ENCODE measurements at places on chromosomes 7 and 10. TPM values are rescaled to one million over a fixed set of nuclear protein-coding genes. Genes with fewer than 3 reads are reported as not detected.

- no peak for DNase-seq
These were observed 41.6 kb upstream of the MET start for GRCh38 chr7:116630357-116630756.

SEMA3D gene
- total RNA-seq = 1.6 TPM

GRCh38 chr7:154794147-154794780 is 208.7 kb downstream of the PAXIP1 start:
- DNase-seq = no peak

DNA sequence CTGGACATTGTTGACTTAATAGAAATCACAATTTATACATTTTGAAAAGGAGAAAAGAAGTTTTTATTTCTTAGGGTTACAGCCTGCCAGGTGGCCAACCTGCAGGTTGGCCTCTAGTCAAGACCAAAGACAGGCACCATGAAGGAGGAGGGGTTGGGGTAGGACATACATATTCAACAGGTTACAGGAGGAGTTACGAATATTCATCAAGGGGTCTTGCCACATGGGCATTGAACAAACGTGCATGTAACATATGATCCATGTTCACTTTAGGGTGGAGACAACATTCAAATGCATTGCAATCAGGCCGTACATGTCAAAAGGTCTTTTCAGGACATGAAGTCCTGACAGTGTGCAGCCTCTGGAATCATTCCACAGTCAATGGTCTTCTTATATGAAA is 246.2 kb upstream of the AKR1E2 start:
- DNase-seq = no peak

MINPP1 gene
- 5.2 TPM for total RNA-seq

GRCh38 chr10:18216482-18216881 is 76.3 kb downstream of the CACNB2 start:
- no peak for DNase-seq

DNA sequence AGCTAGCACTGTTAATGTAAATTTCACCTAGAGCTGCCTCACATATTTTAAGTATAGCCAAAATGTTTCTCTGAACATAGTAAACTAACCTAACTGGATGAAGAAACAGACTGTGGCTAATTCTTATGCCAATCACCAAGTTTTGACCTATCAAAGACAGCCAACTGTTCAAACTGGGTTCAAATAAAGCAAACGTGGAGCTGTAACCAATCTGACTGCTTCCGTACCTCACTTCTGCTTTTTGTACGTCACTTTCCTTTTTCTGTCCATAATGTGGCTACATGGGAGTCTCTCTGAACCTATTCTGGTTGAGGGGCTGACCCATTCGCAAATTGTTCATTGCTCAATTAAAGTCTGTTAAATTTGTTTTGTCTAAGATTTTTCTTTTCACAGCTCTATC is 66.3 kb upstream of the ETV1 start:
- DNase-seq = no peak

GRCh38 chr10:25547382-25547781 is 372.6 kb downstream of the GPR158 start:
- no peak for DNase-seq

ABCC2 gene
- 0.05 TPM for total RNA-seq

- no peak for DNase-seq
These were observed 132.9 kb downstream of the BICC1 start for GRCh38 chr10:58645416-58646146.

DNA sequence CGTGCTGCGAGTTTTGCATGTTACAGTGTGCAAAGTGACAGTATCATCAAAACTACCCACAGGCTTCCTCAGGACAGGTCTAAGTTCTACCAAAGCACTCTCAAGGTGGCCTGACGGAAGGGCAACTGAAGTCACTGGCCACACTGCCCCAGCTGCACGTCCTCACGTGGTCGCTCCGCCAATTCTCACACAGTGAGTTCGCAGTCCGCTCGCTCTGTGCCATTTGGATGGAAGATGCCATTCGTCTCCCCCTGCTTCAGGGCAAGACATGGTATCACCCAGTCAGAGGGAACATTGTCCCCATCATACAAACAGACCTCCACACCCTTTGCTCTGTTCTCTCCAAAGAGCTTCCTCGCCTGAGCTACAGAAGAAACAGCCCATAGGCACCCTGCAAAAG is 109.6 kb upstream of the COBL start:
- DNase-seq = no peak

GRCh38 chr7:65230231-65230630 is 143.4 kb upstream of the ZNF92 start:
- no peak for DNase-seq

- DNase-seq = no peak
These were observed 1.4 kb upstream of the IL6 start for GRCh38 chr7:22725585-22725984.

TAS2R41 gene
- total RNA-seq = not detected

DNA sequence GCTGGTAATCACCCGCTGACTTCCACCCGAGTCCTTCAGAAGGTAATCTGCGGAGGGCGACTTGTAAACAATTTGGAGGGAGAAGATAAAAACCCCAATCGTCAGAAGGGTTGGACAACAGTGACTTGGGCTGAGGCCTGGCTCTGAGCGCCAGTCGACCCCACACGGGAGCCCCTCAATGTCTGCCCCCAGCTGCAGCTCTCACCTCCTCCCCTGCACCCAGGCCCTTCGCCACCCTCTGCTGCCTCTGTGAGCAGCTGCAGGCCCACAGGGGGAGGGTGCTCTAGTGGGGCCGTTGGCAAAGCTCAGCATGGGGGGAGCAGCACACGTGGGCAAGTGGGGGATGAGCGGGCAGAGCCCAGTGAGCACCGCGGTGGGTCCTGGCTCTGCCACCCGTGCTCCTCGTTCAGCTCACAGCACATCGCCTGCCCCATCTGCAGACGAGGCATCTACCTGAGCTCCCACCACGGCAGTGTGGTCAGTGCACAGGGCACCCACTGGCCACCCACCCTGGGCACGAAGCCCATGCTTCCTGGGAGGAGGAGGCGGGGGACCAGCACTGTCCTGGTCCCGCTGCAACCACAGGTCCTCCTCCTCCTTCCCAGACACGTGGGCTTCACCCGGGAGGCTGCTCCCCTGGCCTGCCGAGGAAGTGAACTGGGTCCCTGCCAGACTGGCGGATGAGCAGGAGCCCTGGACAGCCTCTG is 280.5 kb downstream of the ELFN1 start:
- DNase-seq = peak; percentile 28

GNAT3 gene
- not detected for total RNA-seq

CFAP46 gene
- 0.57 TPM for total RNA-seq

RBP4 gene
- total RNA-seq = 12.8 TPM

GRCh38 chr7:140458201-140458600 is 21.1 kb downstream of the MKRN1 start:
- DNase-seq = no peak

- DNase-seq = no peak
These were observed 5.1 kb upstream of the FAM133B start for GRCh38 chr7:92595281-92595680.

DNA sequence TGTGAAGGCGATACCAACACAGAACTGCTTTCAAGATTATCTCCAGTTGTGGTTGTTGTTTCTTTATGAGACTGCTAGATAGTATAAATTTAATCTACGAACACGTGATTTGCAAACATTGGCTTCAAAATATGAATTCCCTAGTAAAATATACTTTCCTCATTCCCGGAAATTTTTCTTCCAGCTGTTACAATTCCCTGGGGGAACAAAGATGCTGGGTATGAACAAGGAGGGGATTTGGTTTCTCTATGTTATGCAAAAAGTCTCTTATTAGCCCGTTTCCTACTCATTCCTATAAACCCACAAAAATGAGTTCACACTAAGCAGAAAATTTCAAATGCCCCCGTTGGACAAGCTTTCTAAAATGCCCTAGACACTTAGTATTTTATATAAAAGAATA is 928.3 kb downstream of the CNTNAP2 start:
- DNase-seq = no peak

- DNase-seq = peak; percentile 60
These were observed 455.7 kb upstream of the GALNT17 start for GRCh38 chr7:70676243-70676642.

DNA sequence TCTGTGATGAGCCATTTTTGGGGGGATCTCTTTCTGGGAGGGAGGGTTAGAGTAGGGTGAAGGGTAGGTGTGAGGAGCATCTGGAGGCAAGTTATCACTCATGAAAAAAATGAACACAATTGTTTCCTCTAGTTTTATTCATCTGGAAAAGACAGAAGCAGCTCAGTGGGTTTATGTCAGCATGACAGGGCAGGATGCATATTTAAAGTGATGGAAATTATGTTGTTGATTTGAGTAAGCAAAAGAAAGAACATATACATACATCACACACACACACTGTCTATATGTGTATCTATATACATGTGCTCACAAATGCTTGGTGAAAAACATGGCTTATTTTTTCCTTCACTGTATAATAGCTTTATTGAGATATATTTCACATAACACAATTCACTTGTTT is 114.2 kb downstream of the ADCY1 start:
- no peak for DNase-seq

DNA sequence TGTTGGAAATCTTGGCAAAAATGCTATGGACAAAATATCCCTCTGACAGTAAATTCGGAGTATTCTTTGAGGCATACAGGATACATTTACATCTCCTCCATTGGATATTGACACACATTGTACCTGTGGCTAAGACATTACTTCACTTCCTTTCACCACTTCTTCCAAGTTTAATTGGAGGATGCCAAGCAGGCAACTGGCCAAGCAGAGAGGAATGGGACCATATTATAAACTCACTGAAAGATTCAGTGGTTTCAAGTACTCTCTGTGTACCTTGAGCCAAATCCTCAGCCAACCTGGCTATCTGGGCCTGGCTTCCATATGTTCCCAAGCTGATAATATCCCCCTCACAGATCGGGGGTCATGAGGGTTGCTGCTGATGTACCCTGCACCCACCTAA is 14.7 kb upstream of the JCAD start:
- no peak for DNase-seq

OR9A2 gene
- total RNA-seq = not detected

DNA sequence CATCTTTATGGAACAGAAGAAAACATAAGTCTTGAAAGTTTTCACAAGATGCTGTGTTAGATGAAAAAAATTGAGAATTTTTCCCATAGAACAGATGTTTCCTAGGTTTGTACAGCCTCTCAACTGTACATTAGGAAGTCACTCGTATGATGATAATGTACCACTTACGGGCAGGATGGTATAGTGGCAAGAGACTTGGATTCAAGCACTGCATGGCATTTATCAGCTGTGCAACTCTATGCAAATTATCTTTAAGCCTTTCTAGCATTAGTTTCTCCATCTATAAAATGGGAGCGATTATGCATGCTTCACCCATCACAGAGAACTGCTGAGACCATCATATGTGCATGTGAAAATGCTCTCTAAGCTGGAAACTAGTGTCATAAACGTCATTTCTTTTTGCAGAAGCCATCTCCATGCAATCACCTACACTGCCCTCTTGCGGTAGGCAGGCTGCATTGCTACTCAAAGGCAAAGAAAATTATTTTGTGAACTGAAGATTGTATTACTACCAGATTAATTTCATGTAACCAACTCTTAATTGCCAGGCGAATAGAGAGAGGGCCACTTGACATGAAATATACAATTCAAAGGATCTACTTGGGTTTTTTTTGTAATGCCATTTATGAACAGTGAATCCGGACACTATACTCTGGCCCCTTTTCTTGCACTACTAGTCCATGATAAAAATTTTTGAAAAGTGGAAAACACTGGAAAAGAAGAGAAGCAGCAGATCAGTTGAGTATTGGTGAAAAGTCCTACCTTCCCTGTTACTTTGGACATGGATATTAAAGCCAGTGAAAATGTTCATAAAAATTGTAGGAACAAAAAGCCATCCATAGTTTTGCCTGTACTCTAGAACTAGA is 102.3 kb downstream of the JAZF1 start:
- DNase-seq = peak; percentile 39

- DNase-seq = peak; percentile 86
These were observed 500 bp downstream of the CUL1 start for GRCh38 chr7:148699024-148699781.

- DNase-seq = no peak
These were observed 146.7 kb upstream of the PFKP start for GRCh38 chr10:2920637-2921036.

GRCh38 chr10:50607356-50607925 is 16.3 kb downstream of the SGMS1 start:
- no peak for DNase-seq

ACTL6B gene
- total RNA-seq = not detected

DNA sequence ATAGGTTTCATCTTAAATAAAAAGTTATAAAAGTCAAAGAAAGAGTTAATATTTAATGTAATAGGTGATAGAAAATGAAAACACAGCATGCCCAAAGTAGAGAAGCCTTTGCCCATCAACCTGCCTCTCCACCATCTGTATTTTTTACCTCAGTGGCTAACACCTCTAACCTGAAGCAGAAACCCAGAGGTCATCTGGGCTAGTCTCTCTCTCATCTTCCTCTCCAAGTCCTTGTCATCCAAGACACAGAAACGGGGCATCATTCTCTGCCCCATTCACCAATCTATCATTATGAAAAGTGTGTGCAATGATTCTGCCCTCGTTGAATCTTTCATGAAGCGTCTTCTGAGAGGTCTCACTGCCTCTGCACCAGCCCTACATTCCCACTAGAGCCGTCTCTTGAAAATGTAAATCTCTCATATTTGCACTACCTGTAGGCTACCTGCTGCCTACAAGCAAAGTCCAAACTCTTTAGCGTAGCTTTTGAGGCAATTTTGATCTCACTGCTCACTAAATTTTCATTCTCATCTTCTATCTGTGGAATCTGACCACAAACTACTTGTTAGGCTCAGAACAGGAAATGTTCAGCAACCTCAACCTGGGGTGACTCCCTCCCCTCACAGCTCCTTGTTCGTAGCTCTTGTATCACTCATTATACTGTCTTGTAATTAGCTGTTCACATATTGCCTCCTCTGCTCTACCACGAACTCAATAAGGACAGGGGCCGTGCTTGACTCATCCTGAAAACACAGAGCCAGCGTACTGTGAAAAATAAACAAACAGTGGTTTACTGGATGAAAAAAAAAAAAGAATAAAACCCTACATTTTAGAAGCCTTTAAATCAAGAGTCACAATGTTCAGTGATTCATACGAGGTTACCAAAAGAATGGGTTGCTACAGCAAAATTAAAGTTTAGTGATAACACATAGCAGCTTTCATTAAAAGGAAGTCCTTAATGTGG is 83.1 kb downstream of the CTNNA3 start:
- DNase-seq = no peak

DNA sequence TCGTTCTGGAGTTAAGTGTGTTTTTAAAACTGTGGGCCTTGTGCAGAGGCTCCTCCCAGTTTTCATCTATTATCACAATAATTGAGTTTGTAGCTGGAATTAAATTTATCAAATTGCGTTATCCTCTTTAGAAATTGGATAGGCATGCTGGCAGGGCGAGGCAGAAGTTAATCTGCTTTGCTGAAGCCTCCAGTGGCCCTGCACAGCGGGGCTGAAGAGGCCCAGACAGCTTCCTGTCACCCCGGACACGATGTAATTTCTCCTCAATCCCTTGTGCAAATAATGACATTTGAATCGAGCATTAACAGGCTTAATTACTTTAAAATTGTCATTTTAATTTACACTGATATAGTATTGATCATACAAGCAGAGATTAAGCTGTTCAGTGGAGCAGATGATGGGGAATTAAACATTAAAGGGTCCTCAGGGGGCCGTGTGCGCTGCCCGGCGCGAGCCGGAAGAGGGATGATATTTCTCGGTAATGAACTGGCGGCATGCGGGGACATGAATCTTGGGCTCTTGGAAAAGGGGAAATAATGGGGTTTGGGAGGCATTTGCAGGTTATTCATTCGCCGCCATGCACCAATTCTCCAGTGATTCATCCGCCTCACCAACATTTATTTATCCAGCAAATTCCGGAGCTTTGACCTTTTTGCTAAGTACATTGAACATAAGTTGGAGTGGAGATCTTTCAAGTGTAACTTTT is 118.5 kb downstream of the NKX6-2 start:
- no peak for DNase-seq
